Activated naive CD4-positive, alpha-beta T cell treated with anti-CD3 and anti-CD28 coated beads for 36 hours (primary cell): ENCODE measurements at places on chromosomes 5 and 9. TPM values are rescaled to one million over a fixed set of nuclear protein-coding genes. Genes with fewer than 3 reads are reported as not detected.

DNA sequence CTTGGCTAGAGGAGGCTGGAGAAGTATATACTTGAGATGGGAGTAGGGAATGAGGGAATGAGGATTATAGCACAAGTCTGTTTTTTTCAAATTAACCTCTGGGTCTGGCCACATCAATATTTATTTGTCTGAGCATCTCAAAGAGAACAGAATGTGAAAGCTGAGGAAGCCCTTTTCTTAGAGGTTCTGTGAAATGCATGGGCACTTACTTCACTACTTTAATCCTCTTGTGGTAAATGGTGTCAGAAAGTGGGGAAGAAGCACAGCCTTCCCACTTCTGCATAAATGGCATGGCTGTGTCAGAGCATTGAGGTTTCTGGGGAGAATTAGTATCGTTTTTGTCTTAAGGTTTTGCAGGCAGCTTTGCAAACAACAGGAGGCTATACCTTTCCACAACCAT, 48.6 kb downstream of the SPATA31D1 start:
- DNase-seq = no peak

GRCh38 chr5:123174916-123175481, 86.0 kb downstream of the PRDM6 start:
- no peak for DNase-seq

The NR4A3 gene
- 4.2 TPM for total RNA-seq

The PCDHA1 gene
- not detected for total RNA-seq

The HAUS6 gene
- total RNA-seq = 24.1 TPM

DNA sequence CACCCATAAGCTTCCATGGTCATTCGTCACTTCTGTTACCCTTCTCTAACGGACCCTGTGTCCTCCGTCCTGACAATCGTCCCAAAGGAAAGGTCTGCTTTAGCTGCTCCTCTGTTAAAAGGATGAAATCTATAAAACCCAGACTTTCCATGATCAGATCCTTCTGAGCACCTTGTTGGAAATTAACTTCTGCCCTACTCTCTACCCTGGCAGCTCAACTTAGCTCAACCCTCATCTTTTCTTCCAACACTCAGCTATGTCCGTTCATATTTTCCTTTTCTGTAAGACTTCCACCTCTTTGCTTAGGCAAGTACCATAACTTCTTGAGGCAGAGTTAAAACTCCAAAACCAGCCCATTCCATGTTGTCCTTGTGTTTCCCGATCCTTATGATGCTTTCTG, 205.4 kb downstream of the SPATA31A6 start:
- no peak for DNase-seq

- DNase-seq = no peak
Measured at GRCh38 chr9:93012963-93013855, 45.3 kb upstream of the SUSD3 start.

GRCh38 chr9:75851917-75852316, 38.6 kb upstream of the PCSK5 start:
- no peak for DNase-seq

The PHF24 gene
- not detected for total RNA-seq

GRCh38 chr5:76351577-76351976, 51.5 kb upstream of the IQGAP2 start:
- no peak for DNase-seq

DNA sequence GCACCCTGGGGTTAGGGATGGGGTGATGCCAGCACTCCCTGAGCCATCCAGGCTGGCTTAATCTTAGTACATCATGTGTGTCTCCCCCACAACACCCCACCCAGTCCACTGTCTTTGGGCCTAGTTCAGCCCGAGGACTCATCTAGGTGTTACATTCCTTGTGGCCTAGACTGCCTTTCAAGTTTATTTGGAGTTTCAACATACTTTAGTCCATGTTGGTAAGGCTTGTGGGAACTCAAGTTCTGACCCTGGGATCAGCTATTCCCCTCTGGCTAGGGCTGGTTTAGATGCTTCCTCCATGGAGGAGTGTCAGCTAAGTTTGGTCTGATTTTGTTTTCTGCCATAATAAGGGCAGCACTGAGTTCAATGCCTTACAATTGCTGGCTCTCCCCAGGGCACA, 302.4 kb downstream of the SMARCA2 start:
- DNase-seq = no peak
